ENCODE measurements at places on chromosomes 2 and 18.

DNA sequence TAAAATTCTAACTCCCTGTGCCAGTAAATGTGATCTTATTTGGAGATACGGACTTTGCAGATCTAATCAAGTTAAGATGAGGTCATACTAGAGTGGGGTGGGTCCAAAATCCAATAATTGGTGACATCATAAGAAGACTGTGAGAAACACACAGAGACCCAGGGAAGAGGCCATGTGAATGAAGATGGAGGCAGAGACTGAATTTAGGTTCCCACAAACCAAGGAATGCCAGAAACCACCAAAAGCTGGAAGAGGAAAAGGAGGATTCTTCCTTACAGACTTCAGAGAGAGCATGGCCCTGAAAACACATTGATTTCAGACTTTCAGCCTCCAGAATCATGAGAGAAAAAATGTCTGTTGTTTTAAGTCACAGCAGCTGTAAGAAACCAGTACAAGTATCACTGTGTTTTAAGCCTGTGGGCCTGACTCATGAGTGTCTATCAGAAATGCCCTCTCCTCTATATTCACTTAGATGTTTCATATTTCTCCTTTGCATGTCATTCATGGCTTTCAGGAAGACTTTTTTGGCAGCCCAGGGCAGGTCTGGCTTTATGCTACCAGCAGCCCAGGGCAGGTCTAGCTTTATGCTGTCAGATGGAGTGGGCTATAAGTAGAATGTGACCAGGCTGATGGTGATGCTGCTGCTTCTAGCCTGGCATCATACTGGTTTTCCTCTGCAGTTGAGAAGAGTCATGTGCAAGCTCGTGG is 100.0 kb downstream of the SPOPL start:
- no peak for DNase-seq

- no peak for DNase-seq
Measured at GRCh38 chr18:13539050-13539449, 187.3 kb downstream of the FAM210A start.

DNA sequence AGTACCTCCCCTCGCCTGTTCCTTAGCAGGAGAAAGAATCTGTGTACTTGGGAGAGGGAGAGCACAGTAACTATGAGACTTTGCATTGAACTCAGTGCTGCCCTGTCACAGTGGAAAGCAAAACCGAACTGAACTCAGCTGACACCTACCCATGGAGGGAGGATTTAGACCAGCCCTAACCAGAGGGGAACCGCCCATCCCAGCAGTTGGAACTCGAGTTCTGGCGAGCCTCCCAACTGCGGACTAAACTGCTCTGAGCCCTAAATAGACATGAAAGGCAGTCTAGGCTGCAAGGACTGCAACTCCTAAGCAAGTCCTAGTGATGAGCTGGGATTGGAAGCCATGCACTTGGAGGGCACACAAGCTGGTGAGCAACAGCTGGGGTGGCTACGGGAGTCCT is 110.4 kb downstream of the GRB14 start:
- no peak for DNase-seq

- DNase-seq: no peak
Measured at GRCh38 chr2:219967247-219968245, 340.1 kb downstream of the SLC4A3 start.

DNA sequence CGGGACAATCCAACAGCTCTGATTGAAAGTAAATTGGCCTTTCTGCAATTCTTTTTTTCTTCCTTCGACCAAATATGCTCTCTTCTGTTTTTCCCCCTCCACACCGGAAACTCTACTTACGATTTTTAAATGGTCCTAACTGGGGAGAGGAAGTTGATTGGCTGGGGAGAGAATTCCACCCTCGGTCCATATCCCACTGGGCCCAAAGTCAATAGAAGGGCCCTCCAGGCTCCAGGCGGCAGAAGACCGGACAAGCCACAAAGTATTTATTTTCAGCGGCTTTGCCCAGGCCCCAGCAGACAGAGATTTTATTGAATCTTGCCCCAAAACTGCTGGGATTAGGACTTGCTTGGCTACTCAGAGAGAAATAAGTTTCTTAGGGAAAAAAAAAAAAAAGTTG is 37.1 kb upstream of the SMAD7 start:
- DNase-seq: no peak

GRCh38 chr18:43405097-43405496 is 127.8 kb upstream of the SYT4 start:
- no peak for DNase-seq
